ENCODE measurements at places on chromosomes 1 and 21.

GRCh38 chr1:87766737-87767136 lies 438.1 kb downstream of the LMO4 start:
- no peak for DNase-seq

DNA sequence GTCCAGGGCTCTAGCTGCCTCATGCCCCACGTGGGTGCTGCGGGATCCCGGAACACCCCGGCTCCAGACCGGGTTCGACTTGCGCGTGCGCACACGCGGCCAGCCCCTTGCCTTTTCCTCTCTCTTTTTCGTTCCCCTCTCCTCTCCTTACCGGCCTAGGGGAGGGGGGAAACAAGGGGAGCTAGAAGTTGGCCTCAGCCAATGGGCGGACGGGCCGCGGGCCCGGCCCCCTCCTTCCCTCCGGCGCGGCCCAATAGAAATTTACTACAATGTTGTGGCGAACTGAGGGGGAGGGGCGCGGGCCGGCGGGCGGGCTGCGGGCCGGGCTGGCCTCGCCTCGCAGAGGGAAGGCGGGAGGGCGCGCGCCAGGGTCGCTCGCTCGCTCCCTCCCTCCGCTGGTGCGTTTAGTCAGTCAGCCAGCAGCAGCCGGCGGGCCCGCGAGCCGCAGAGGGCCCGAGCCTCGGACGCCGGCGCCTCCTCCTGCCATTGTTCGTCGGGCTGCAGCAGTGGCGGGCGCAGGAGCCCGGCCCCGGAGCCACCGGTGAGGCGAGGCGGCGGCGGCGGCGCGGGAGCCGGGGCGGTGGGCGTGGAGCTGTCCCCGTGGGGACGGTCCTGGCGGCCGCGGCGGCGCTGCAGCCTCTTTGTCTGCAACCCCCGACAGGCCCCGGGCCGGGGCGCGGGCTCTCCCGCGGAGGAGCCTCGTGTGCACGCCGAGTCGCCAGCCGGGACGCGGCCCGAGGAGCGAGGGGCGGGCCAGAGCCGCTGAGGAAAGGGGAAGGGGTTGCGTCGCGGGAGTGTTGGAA lies at the start of gene EPB41:
TSS of gene EPB41 (plus strand) at position 342 of the 803 bp plus-strand sequence. CDS start 72,869 bp downstream, outside the sequence.
- peak; percentile 87 for DNase-seq

GRCh38 chr1:66365635-66366034 lies 168.3 kb upstream of the SGIP1 start:
- no peak for DNase-seq

GRCh38 chr1:12172042-12172851 lies 5.5 kb downstream of the TNFRSF1B start:
- peak; percentile 53 for DNase-seq

All from T-helper 9 cell (primary cell).